ENCODE measurements at places on chromosomes 13 and 19. TPM values are rescaled to one million over a fixed set of nuclear protein-coding genes. Genes with fewer than 3 reads are reported as not detected.

Gene KLK2
- total RNA-seq = not detected

Gene BLOC1S3
- total RNA-seq = 5.1 TPM

DNA sequence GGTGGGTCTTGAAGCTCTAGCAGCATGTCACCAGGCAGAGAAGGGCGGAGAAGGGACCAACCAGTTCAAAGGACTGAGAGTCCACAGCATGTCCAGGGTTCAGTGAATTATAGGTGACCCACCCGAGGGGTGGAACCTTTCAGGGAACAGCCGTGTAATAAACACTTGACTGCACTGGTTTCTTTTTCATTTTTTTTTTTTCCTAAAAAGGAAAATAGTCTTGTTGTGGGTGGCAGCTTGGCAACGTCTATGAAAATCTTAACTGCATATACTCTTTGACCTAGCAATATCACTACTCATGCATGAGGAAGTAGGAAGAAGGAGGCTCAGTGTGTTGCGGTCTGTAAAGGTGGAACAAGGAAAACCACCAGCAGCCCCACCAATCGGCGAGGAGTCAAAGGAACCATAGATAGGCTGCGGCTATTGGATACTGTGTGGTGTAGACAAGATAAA, 13.0 kb upstream of the MYH14 start:
- no peak for DNase-seq

GRCh38 chr13:50843257-50844083, at the start of gene DLEU7:
TSS of gene DLEU7 (minus strand) at chr13:50843692. CDS start at chr13:50843646, 46 bp downstream.
- no peak for DNase-seq

GRCh38 chr19:16458391-16459341, 13.1 kb downstream of the EPS15L1 start:
- no peak for DNase-seq

Gene IRGC
- total RNA-seq = not detected

Gene MYH14
- not detected for total RNA-seq

Gene B9D2
- total RNA-seq = 4.1 TPM

GRCh38 chr13:110466266-110466915, 95.1 kb downstream of the RAB20 start:
- no peak for DNase-seq

DNA sequence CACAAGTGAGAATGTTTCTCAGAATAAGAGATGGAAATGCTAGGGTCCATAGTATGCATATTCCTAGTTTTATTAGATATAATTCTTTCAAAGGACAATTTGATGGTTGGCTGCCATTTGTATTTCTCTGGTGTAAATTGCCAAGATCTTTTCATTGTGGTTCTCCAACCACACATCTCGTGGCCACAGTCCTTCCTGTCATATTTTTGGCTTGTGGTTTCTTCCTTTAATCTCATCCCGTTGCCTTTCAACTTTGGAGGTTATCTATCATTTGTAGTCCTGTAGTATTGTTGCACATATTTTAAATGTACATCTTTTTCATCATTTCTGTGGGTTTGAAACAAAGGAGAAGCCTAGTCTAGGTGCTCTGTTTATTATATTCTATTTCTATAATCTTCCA, 61.2 kb downstream of the WASF3 start:
- DNase-seq = no peak

GRCh38 chr13:51865838-51866237, 4.1 kb downstream of the CCDC70 start:
- no peak for DNase-seq

GRCh38 chr19:31100206-31100590, 249.0 kb downstream of the TSHZ3 start:
- DNase-seq = no peak

GRCh38 chr13:65468628-65469027, 1761.5 kb downstream of the PCDH9 start:
- DNase-seq = no peak

DNA sequence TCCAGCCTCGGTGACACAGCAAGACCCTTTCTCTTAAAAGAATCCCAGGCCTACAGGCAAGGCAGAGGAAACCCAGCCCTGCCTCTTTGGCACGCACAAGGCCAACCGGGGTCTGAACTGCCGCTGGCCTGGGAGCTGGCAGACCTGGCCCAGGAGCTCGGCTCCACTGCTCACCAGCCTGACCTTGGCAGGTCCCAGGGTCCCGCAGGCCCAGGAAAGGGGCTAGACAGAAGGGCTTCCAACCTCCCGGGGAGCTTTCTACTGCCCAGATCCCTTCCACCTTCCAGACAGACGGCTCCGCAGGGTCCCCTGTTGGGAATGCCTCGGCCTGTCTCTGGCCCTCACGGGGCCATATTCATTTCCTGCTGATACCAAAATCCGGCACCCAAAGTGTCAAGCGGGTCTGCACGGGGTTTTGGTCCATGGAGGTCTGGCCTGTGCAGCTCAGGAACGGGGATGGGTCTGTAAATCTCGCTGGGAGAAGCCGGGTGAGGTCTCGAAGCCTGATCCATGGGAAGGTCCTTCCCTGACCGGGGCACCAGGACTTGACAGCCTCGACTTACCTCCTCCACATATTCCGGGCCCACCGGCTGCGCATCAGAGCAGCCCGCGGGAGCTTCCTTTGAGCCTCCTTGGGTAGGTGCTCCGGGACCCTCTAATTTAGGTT, 36.6 kb upstream of the MATK start:
- no peak for DNase-seq

GRCh38 chr19:28636016-28636629, 576.8 kb downstream of the UQCRFS1 start:
- no peak for DNase-seq

GRCh38 chr13:98246538-98247172, 69.6 kb upstream of the RNF113B start:
- no peak for DNase-seq

GRCh38 chr13:42041011-42041683, 7.3 kb upstream of the DGKH start:
- peak; percentile 57 for DNase-seq

Gene PDCD2L
- total RNA-seq = 34.1 TPM

DNA sequence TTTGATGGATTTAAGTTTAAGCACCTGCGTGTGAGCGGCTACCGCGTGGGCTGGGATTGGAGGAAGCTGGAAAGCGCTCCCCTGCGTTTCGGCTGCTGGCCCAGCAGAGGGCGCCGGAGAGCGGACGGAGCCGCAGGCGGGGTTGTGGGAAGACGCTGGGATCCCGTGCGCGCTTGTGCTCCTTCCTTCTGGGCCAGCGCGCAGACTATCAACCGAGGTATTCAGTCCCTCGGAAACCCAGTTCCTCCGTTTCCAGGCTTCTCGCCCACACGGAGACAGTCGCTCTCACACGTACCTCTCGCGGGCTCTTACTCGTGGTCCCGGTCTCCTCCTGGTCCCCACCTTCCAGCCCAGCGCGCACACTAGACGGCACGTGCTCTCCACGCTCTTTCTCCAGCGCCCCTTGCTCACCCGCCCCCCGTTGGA, 28.8 kb downstream of the EPN1 start:
- DNase-seq = peak; percentile 51

- DNase-seq = no peak
These were observed 246.1 kb downstream of the DCT start for GRCh38 chr13:94233401-94233800.

GRCh38 chr19:14363183-14364097, 17.8 kb upstream of the ADGRE5 start:
- DNase-seq = peak; percentile 82

Gene TNFSF11
- 0.27 TPM for total RNA-seq

DNA sequence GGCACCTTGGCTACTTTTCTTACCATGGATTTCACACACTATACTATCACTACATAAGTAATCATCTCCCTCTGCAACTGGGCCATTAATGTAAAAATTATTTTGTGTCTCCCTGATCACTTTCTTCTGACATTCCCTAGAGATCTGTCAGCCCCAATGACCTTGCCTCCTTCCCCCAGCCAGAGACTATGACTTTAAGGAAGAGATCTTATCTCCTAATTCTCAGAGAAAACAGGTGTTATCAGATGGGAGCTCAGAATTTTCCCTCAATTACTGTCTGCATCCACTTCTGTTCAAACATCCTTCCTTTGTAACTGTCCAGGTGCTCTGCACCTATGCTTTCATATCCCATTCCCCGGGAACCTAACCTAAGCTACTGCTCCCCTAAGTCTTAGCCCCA, 397.5 kb downstream of the DIAPH3 start:
- DNase-seq = no peak

DNA sequence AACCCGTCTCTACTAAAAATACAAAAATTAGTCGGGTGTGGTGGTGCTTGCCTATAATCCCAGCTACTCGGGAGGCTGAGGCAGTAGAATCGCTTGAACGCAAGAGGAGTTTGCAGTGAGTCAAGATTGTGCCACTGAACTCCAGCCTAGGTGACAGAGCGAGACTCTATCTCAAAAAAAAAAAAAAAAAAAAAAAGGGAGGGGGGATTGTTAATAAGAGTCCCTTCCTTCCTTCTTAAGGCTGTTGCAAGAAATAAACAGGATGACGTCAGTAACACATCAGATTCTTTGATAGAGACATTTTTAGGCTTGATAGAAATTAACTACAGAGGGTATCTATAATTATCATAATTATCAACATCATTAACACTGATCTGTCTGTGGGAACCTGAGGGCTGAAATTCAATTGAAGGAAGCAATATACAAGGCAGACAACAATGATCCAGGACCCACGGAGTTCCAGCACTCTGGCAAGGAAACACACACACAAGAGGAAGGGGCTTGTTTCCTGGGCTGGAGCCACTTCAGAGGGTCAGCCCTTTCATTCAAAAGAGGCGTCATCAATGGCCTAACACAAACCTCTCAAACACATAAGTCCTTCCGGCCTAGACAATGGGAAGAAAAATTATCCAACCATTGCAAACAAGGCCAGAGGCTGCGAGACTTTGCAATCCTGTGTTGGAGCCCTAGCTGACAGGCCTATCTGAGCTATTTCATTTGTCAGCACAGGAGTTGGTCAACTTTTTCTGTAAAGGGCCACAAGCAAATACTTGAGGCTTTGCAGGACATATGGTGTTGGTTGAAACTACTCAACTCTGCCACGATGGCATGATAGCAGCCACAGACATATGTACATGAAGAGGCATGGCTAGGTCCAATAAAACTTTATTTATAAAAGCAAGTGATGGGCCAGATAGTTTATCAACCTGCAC, 105.2 kb downstream of the INSR start:
- DNase-seq = no peak

GRCh38 chr19:6983448-6983847, 37.8 kb downstream of the MBD3L2B start:
- DNase-seq = no peak

DNA sequence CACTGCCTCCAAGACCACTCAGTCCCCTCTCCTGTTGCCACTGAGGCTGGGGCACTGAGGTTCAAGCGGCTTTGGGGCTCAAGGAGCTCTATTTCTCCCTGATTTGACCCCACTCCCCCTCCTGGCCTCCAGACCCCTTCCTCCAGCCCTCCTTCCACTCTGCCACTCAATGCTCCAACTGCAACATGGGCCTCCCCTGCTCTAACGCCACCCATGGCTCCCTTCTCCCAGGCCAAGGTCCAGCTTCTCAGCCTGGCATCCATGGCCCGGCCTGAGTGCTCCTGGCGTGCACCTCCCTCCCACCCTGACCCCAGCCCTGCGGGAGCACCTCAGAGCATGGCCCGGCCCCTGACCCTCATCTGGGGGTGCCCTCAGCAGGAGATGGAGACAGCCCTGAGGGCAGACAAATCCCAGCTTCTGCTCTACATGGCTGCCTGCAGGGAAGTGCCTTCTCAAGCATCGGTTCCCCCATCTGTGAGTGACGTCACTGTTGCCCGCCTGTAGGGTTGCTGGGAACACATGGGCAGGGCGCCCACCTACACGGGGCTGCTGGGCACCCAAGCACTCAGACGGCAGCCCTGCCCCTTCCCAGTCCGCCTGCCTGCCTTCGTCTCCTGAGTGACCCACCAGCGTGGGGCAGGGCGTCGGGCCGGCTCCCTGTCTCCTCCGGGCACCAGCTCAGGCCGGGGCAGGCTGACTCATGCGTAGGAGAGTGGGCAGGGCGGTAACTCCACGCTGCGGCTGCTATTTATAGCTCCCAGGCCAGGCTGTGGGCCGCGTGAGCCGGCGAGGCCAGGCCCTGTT, 1.6 kb upstream of the DIRAS1 start:
- no peak for DNase-seq

Gene MATK
- total RNA-seq = 13.7 TPM

DNA sequence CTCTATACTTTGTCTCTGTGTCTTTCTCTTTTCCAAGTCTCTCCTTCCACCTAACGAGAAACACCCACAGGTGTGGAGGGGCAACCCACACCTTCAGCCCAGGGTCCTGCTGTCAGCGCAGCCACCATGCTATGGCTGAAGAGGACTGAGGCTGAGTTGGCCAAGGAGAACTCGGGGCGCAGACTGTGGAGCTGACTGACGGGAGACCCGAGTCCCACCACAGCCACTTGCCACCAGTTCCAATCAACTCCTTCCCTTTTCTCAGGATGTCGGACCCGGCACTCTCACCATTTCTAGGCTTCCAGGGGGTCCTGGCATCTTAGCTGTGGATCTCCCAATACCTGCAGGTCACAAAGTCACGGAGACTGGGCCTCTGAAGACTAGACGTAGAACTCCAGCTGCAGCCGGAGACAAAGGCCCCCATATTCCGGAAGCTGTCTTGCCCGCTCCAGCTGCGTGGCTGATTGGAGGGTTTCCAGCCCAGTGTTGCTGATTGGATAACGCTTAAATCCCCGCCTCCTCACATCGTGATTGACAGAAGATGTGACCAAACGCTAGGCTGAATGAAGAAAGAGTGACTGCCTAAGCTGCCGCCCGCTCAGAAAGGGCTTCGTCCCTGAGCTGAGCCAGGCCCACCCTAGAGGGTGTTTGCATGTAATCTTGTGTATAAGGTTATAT, 63.6 kb downstream of the ZNF429 start:
- peak; percentile 94 for DNase-seq

Gene ZNF320
- 4.2 TPM for total RNA-seq

Gene ZNF331
- 36.9 TPM for total RNA-seq

Data from activated naive CD4-positive, alpha-beta T cell treated with anti-CD3 and anti-CD28 coated beads for 36 hours (primary cell).